Frontal cortex (tissue), 4 donors: ENCODE measurements at places on chromosomes 7 and 10. TPM values are rescaled to one million over a fixed set of nuclear protein-coding genes. Genes with fewer than 3 reads are reported as not detected.

DNA sequence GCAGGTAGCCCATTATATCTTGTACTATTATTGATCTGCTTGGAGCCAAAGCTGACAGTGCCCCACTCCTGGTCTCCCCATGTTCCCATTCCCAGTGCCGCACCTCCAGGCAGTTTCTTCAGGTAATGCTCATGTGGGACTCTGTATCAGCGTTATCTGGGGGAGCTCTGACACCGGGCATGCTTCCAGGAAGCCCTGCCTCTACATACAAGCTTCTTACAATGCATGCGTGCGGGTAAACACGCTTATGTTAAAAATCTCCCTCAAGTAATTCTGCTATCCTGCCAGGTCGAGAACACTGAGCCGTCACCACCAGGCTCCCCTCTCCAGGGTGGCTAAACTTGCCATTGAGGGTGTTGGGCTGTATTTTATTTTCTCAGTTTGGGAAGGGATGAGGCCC is 61.6 kb upstream of the LBX1 start:
- no peak for DNase-seq

DNA sequence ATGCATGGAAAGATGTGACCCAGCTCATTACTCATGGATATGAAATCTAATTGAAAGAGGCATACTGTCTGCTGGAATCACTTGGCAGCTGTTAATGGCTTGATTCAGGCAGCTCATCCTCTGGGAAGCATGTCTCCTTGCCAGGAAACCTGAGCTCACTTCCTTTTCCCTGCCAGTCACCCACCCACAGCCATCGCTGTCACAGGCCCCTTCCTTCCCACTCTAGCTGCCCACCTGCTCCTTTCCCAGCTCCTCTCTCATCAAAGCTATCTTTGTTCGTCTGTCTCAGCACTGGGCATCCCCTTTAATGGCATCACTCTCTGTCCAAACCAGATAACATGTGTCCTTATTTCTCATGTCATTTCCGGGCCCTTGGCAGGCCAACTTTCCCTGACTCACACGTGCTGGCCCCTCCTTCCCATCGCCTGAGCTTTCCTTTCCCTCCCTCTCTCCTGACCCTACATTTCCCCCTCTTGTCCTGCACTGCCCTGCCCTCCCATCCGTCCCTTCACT is 721.9 kb downstream of the TNS3 start:
- DNase-seq, result no peak

DNA sequence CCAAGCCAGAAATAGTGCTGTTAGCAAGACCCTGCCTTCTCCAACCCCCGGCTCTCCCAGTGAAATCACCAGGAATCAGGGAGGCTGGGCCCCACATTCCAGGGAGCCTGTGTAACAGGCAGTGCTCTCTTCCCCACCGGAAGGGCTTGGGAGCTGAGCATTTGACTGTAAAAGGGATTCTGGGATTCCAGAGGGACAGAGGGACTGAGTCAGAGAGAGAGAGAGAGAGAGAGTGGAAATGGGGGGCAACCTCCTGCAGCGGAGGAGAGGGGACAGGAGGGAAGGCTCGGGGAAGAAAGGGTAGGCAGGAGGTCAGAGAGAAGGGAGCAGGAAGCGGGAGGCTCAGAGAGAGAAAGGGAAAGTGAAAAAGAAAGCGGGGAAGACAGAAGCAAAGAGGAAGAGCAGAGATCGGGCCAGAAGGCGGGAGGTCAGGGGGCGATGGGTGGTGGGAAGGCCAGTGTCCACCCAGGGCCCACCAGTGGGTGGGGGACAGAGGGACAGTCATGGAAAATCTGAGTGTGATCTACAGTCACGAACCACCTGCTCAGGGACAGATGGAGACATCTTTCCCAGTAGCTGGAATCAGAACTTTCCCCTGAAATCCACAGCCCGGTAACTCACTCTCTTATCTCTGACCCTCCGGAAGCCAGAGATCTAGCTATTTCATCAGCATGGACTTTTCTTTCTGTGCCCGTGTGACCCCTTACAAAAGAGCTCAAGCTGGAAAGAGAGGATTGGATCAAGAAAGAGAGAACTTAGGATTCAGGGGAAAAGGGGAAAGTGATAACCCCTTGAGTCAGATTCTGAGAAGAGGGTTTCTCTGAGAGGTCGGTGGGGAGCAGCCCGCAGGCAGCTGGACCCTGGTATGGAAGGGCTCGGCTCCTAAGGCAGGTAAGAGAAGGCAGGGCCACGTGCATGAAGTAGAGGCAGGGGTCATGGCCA is 4.6 kb upstream of the SERPINE1 start:
- DNase-seq, result no peak

ITGB8 gene
- total RNA-seq, result 66.9 TPM

- peak; percentile 81 for DNase-seq
Measured at GRCh38 chr7:124765401-124766352, at the start of gene GPR37. Gene GPR37 (minus strand): TSS chr7:124765792. CDS start chr7:124764976, 816 bp downstream.

COL28A1 gene
- total RNA-seq, result 0.82 TPM

PHYHIPL gene
- total RNA-seq, result 17.1 TPM

- no peak for DNase-seq
Measured at GRCh38 chr7:44132039-44132438, 8.7 kb upstream of the POLD2 start.

DNA sequence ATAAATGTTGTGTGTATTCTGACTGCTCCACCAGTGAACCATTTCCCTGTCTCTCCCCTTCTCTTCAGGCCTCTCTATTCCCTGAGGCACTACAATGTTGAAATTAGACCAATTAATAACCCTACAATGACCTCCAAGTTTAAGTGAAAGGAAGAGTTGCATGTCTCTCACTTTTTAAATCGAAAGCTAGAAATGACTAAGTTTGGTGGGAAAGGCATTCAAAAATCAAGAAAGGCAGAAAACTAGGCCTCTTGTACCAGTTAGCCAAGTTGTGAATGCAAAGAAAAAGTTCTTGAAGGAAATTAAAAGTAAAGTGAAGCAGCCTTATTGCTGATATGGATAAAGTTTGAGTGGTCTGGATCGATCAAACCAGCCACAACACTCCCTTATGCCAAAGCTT is 198.3 kb upstream of the YAE1 start:
- no peak for DNase-seq

DNA sequence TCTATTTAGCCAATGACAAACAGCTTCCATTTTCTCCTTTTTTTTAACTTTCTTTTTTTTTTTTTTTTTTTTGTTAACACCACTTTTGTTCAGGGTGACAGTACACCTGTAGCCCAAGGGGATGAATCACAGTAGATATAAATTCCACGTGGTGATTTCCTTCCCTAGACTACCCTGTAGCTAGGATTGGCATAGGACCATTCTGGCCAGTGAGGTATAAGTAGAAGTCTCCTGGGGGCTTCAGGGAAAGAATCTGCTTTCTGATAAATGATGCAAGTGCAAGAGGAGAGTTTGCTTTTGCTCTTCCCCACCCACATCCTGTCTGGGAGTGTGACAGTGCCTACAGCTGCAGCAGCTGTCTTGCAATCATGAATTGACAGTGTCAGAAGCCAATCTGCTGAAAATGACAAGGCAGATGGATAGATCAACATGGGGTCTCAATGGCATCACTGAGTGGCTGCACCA is 63.2 kb upstream of the TOMM7 start:
- no peak for DNase-seq

- DNase-seq, result no peak
Measured at GRCh38 chr10:119135513-119135881, 30.0 kb downstream of the SFXN4 start.

GRCh38 chr7:116784647-116785046 is 77.7 kb upstream of the CAPZA2 start:
- DNase-seq, result no peak

GRCh38 chr7:142329062-142329790 is 71.4 kb upstream of the PRSS58 start:
- no peak for DNase-seq

ZNF736 gene
- 42.0 TPM for total RNA-seq

HOXA2 gene
- not detected for total RNA-seq

DNA sequence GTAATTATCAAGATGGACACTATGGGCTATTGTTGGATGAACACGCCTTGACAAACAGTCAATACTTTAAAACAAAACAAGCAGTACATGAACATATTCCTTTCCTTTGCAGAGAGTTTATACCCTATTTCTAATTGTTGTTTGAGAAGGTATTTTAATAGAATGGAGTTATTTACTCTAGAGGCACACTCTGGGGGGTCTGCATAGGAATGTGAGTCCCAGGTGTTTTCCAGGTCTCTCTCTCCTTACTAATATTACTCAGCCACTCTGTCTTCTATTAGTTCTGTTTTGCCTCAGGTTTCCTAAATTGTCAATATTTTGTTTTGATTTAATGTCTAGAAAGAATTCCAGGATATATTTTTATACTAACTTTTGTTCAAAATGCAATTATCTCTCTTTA is 1091.4 kb downstream of the CNTNAP2 start:
- DNase-seq, result no peak

GRCh38 chr10:71359364-71360046 is 37.2 kb upstream of the CDH23 start:
- DNase-seq, result peak; percentile 34

SLC26A4 gene
- total RNA-seq, result 4.1 TPM

- no peak for DNase-seq
Measured at GRCh38 chr10:126661841-126662515, 8.5 kb downstream of the C10orf90 start.

DNA sequence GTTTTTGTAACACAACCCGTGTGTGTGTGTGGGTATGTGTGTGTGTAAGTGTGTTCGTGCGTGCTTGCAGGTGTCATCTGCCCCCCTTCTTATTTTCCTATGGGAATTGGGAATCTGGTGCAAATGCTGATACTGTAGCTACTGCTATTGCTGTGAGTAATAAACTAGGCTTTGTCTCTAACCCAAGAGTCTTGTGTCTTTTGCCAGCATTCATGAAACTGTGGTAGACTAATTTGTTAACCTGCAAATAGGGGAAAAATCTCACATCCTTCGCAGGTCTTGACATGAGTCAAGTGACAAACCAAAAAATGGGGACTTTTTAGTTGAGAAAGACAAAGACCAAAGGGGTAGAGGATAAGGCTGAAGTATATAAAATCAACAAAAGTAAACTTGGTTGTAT is 57.9 kb upstream of the FAM133B start:
- no peak for DNase-seq

GRCh38 chr7:65892161-65892560 is 19.3 kb downstream of the VKORC1L1 start:
- no peak for DNase-seq

- DNase-seq, result no peak
Measured at GRCh38 chr7:142177869-142178268, 66.4 kb downstream of the MGAM2 start.

CALML3 gene
- total RNA-seq, result under 0.01 TPM

- no peak for DNase-seq
Measured at GRCh38 chr7:28986028-28986764, 28.1 kb upstream of the TRIL start.

DNA sequence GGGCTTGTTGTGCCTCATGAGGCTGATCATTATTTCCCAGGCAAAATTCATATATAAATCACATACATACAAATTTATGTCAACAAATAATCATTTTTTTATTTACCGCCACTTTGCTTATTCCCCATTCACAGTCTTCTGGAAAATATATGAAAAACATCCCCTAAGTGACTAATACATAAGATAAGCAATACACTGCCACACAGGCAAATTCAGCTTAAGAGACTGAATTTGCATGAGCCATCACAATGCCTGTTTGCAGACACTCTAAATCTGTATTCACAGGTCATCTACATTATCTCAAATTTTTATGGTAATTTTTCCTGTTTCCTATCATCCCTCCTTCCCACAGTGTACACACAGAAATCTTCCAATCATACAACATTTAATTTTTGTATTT is 13.2 kb downstream of the OSBPL3 start:
- DNase-seq, result no peak

DNA sequence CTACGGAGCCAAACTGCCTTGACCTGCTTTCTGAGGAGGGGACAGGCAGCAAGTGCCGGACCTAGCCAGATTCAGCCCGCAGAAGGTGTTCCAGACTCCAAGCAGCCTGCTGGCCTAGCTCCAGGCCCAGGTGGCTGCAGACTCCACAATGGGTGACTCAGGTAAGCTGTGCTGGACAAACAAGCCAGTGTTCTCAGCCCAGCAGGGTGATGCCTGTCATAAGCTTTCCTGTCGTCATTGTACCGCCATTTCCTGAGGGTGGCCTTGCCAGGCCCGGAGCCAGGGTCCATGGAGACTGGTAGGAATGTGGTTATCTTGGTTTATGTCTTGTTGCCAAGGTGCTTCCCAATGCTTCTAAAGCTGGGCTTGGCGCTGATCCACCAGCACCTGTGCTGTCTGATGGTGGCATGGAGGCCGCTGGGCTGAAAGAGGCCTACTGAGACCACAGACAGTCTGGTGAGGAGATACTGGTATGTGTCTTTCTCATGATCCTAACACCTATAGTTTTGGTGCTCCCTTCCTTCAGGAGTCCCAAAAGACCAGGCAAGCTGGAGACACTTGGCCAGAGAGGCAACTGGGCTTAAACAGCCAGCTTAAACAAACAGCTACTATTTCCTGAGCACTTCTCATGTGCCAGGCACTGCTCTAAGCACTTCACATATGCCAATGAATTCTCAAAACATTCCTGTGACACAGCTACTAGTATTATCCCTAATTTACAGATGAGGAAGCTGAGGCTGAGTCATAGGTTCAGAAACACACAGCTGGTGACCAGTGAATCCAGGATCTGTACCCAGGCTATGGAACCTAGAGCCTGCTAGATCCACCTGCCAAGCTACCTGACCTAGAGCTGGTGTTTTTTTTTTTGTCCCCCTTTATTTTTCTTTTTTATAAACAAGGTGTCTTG is 42.0 kb downstream of the ZC3HC1 start:
- no peak for DNase-seq

DNA sequence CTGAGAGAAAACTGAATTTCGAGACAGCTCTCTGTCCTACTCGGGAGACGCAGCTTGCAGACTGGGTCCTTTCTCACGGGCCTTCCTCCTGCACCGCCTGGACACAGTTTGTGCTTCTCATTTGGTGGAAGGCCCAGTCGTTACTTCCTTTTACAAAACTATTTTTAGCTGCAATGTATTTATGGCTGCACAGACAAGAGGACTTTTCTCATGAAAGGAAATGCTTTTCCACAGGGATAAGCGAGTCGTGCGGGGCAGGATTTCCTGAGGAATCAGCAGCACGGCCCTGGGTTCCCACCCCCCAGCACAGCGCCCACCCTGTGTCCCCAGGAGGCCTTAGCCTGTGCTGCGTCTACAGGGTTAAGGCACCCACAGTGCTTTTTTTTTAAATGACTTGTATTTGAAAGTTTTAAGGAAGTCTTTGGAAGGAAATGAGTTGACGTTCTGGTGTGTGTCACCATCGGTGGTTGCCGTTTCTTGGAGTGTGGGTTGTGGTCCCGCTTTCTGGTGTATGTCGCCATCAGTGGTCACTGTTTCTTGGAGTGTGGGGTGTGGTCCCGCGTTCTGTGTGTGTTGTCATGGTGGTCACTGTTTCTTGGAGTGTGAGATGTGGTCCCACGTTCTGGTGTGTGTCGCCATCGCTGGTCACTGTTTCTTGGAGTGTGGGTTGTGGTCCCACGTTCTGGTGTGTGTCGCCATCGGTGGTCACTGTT is 50.9 kb downstream of the INPP5A start:
- DNase-seq, result peak; percentile 56

LRRN3 gene
- total RNA-seq, result 153 TPM

GRCh38 chr10:125165584-125166573 is 5.5 kb upstream of the CTBP2 start:
- DNase-seq, result no peak

GRCh38 chr7:80950550-80950967 is 31.7 kb upstream of the SEMA3C start:
- DNase-seq, result no peak

FGF8 gene
- total RNA-seq, result not detected

GRCh38 chr10:114623661-114624294 is 34.3 kb downstream of the ABLIM1 start:
- no peak for DNase-seq
